NCI-H446 treated with DMSO at 0.1 percent for 48 hours (cell line): ENCODE measurements at places on chromosomes 5 and 9.

DNA sequence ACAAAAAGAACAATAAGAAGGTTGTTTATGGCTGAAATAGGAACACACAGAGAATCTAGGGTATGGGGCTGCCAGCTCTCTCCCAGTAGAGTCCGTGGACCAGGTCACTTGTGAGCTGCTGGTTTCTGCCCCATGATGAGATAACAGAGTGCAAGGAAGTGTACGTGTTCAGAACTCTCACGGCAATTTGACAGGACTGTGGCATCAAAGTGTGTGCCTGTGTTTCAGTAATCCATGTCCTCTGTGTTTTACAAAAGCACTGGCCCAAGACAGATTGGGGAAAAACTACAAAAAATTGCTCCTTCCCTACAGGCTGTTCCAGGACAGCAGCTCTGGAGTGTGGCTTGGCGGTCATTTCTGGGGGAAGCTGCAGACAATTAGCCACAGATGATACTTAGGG lies 184.6 kb downstream of the AUH start:
- no peak for DNase-seq

GRCh38 chr5:120748474-120748873 lies 284.4 kb downstream of the PRR16 start:
- no peak for DNase-seq

DNA sequence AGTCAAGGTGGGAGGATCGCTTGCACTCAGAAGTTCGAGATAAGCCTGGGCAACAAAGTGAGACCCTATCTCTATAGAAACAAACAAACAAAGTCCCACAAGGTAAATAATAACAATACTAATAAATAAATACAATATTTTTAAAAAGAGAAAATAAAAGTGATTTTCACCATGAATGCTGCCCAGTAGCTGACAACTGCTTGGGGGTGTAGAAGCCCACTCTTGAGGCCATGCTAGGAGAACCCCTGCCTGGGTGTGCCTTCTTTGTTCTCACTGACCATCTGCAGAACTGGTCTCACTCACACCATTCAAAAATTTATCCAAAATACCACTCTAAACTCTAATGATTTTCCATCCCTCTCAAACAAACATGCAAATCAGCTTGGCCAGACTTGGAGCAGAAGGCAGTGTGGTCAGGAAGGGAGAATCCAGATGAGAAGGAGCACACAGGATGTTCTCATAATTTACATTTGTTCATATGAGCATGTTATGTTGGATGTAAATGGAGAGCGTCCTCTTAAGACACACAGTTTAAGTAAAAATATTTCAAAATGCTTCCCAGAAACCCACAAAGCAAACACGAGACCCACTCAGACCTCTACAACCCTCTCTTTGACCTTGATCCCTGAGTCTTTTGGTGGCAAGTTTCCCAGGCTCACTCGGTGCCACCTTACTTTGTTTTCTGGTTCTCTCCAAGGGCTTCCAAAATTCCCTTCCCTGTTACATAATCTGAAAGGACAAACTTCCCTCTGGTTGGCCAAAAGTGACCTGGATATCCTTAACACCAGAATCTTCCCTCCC lies 7.9 kb upstream of the RAI14 start:
- DNase-seq: no peak

DNA sequence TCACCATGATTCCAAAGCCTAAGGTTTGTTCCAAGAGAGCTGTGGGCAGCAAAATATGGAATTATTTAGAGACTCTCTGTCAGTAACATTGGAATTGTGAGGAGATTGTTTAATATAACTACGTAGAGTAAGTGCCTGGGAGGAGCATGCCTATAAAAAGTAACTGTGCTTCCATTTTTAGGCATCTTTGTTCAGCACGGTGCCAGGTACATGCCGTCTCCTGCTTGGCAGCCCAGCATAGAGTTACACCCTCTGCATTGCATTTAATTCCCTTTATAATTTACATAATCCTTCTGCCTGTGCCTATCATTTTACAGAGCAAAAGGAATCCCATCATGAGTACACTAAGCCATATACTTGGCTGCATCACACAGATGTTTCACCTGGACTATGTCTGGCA lies 32.1 kb upstream of the ALDH1A1 start:
- DNase-seq: no peak

- DNase-seq: no peak
These were observed 90.5 kb downstream of the SH3TC2 start for GRCh38 chr5:148972396-148972795.

DNA sequence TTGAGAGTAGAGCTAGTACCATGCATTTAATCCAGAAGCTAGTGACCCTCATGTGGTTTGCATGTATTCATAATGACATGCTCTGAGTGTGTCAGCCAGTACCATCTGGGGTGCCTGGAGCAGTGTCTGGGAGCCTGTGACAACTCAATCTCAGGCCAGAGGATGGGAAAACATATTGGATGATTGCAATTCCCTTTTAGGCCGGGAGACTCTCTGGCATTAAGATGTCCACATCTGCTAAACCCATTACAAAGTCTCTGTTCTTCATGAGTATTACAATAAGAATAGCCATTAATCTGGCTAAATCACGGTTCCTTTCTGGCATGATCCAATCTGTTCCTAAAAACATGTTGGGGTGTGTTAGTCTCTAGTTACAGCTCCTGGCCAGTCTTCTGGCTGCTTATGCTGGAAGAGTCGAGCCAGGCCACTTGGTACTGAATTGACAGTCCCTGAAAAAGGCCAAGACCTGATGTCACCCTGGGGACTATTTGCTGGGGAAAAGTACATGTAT lies 475.7 kb downstream of the ENC1 start:
- DNase-seq: peak; percentile 67

DNA sequence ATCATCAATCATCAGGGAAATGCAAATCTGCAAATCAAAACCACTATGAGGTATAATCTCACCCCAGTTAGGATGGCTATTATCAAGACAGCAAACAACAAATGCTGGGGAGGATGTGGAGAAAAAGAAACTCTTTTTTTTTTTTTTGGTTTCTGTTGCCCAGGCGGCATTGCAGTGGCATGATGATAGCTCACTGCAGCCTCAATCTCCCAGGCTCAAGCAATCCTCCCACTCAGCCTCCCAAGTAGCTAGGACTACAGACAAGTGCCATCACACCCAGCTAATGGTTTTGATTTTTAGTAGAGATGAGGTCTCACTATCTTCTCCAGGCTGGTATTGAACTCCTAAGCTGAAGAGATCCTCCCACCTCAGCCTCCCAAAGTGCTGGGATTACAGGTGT lies 5.4 kb upstream of the CNTRL start:
- DNase-seq: no peak

DNA sequence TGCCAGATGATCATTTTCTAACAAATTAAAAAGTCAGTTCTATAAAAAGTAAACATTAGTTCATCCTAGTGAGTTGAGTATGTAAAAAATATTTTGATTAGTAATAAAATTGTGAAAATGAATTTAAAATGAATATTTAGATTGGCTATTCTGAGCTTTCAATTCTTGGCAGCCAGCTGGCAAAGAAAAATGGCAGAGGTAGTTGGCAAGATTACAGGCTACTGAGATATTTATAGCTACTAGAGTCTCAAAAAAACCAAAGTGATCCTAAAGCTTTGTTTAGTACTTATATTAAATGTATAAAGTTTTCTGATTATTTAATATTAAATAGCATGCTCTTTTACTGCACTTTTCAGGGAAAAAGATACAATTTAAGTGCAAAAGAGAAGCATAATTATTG lies 25.0 kb downstream of the SGTB start:
- peak; percentile 34 for DNase-seq

GRCh38 chr9:88258024-88258423 lies 119.7 kb upstream of the SPATA31C2 start:
- DNase-seq: no peak

- DNase-seq: peak; percentile 30
These were observed 157.7 kb downstream of the SLF1 start for GRCh38 chr5:94776167-94776566.

GRCh38 chr5:962386-962785 lies 46.2 kb upstream of the NKD2 start:
- DNase-seq: no peak

- DNase-seq: peak; percentile 30
These were observed at the start of gene FNBP1 for GRCh38 chr9:130042885-130043653. Gene FNBP1 (minus strand): TSS chr9:130043189. CDS start chr9:130042975, 214 bp downstream.

DNA sequence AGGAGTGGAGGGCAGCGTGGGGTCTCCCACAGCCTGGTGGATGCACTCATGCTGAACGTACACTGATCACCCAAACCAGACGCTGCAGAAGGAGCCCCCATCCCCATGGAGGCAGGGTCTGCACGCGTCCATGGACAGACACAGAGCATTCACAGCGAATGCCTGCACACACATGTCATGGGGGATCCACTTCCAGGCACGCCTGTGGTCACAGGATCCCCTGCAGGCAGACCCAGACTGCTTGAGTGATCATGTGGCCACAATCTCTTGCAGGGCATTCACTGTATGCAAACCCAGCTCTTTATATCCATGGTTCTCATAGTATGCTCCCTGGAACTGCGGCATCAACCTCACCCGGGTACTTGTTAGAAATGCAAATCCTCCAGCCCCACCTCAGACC lies 5.4 kb downstream of the SNCB start:
- no peak for DNase-seq

- no peak for DNase-seq
These were observed 92.4 kb upstream of the LIFR start for GRCh38 chr5:38648703-38649291.

DNA sequence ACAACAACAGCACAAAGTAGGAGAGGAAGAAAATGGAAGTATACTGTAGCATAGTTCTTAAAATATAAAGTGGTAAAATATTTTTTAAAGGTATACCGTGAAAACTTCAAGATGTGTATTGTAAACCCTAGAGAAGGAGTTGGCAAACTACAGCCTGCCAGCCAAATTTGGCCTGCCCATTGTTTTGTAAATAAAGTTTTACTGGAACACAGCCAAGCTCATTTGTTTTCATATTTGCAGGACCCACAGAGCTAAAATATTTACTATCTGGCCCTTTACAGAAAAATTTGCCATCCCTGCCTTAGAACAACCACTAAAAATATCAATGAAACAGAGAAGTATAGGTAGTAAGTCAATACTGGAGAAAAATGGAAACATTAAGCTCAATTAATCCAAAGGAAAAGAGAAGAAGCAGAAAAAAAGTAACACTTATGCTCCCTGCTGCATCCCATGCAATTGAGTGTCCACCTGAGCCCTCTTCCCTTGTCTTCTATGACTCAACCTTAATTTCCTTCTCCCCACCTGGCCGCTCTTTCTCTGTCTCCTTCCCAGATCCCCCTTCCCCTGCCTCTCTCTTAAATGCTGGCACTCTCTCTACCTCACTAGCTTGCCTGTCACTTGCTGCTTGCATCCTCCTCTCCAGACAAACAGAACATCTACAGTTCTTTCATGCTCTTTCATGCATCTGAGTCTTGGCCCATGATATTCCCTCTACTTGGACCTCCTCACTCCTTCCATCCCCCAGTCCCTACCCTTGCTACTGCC lies 50.6 kb upstream of the FER start:
- DNase-seq: no peak

DNA sequence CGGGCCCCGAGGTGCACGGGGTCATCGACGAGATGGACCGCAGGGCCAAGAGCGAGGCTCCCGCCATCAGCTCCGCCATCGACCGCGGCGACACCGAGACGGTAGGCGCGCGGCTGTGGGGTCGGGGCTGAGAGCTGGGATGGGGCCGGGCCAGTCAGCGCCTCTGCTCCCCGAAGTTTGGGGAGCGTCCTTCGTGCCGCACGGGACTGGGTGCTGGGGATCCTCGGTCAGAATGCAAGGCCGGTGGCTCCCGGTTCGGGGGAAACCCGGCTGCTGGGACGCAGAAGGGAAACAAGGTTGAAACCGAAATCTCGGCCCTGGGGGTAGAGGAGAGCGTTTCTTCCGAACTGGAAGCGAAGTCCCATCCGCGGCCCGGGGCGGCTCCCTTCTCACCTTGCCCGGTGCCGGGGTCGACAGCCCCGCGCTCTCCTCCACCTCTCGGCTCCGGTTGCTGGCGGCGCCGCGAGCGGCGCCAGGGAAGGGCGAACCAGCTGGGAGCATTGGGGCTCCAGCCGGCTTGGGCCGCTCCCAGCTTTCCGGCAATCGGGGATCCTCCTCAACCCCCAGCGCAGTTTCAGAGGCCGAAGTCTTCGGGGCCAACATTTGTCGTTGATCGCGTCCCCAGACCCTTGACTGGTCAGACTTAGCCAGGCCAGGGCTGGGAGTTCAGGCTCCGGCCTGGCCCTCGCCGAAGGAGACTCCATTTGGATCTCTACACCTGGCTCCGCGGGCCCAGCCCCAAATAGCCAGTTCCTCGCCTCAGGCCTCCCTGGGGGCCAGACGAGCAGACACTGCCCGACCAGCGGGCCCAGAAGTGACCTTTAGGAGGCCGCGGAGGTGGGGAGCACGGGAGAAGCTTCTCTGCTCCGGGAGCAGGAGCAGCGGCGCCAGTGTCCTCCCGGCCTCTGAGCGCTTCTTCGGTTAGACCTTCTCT lies 1.1 kb downstream of the LHX2 start:
- DNase-seq: no peak

GRCh38 chr5:32810804-32811203 lies 99.7 kb downstream of the NPR3 start:
- no peak for DNase-seq

DNA sequence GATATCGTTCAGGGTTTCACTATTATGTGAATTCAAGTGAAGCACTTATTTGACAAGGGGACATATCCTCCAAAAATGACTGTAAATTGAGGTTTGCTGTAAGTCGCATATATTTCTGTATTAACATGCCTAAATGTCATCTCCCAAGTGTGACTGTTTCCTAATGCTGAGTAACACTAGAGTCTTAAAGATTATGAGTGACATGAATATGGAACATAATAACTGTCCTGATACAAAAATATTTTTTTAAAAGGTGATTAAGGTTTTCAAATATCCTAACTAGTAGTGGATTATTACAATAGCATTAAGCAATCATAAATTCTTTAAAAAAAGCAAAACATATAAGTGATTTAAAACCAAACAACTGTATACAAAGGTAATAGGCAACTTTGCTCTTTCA lies 3.6 kb downstream of the NFIB start:
- peak; percentile 78 for DNase-seq

DNA sequence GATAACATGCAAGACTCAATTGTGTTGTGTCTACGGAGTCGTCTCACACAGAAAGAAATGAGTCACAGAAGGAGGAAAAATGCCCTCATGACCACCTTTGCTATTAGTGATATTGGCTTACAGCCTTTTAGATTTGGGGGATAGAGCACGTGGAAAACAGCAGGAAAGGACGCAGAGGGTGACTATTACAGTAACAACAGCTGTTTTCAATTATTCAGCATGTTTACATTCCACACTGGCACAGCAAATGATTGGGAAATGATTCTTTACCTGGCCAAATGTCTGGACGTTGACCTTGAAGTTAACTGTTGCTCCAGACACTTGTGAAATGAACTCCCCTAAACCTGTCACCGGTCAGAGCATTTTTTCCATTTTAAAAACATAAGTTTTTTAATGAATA lies 46.8 kb downstream of the APTX start:
- DNase-seq: no peak

GRCh38 chr9:12350775-12351174 lies 342.4 kb upstream of the TYRP1 start:
- DNase-seq: no peak

GRCh38 chr9:20640331-20641187 lies 18.3 kb upstream of the MLLT3 start:
- peak; percentile 100 for DNase-seq

DNA sequence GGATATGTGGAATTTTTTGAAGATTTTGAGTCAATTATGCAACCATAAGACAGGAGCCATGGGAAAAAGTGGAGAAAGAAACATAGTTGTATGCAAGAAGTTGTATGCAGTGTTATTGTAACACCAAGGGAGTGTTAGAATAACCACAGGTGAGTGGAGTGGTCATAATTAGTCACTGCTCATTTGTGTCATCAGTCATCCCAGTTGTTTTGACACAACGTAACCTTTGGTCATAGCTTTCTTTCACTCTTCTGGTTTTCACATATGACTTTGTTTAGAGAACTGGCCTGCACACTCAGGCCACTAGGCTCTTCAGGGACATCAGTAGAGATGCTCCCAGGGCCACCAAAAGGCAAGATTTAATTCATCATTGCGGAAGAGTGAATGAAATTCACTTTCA lies 158.7 kb upstream of the HMHB1 start:
- DNase-seq: no peak
